Cortex of kidney (tissue), 1 donor: ENCODE measurements at places on chromosomes 16 and 17.

- no peak for DNase-seq
Observed at GRCh38 chr17:19645734-19646201, 2.8 kb upstream of the ALDH3A2 start.

DNA sequence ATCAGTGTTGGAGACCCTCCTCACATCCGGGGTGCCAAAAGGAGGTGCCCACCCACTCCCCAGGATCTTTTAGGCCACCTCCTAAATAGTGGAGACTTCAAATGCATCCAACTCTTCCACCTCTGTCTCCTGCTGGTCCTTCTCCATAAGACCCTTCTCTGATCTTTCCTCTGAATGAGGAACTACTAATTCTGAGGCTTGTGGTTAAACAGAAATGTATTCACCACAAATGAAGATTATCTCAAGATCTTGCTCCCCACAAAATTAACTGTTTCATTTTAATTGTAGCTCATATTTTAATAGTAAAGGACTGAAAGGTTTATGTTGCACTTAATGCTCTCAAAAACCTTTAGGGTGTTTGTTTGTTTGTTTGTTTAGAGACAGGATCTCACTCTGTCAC lies 34.1 kb downstream of the TLE7 start:
- DNase-seq = no peak

DNA sequence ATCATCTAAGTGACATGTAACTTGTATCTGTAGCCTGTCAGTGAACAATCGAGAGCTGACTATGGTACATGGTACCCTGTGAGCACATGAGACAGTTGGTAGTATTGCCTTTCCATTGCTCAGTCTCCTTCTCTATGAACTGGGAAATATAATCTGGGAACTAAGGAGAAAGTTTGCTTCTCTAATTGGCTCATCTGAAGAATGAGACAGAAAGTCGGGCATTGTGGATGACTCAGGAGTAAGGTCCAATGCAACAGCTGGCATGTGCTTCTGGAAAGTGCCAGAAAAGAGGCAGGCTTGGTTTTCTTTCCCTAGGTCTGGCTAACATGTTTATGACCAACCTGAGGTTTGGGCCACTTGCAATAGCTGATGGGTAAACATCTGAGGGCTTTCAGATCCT lies 51.9 kb downstream of the ZZEF1 start:
- no peak for DNase-seq

GRCh38 chr16:28267356-28267755 lies 25.0 kb upstream of the SBK1 start:
- DNase-seq = no peak

- no peak for DNase-seq
Observed at GRCh38 chr16:83513008-83513755, 294.6 kb upstream of the HSBP1 start.

GRCh38 chr17:70317421-70317820 lies 148.1 kb downstream of the KCNJ2 start:
- no peak for DNase-seq

DNA sequence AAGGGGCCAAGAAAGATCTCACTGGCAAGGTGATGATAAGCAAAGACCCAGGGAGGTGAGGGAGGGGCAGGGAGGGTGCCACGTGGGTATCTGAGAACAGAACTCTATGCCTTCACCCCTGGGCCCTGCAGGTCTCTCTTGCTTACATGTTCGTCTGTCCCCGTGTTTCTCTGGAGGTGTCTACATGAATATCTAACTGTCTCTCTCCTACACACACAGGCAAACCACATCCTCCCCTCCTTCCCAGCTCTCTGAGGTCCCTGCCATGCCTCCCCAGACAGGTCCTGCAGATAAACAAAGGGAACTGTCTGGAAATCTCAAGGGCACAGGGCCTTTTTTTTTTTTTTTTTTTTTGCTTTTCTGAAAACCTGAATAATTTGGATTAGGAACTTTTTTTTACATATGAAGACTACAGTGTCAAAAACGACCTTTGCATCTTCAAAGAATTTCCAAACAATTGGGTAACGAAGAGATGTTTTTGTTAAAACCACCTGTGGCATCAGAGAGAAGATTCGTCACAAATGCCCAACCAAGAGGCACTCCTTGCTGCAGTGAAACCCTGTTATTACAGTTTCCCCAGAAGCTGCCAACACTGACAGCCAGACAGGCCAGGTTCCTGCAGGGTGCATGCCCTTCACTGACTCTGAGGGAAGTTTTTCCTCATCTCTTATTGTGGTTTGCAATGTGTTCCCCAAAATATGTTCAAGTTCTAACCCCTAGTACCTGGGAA lies 17.8 kb downstream of the PLLP start:
- DNase-seq = no peak

DNA sequence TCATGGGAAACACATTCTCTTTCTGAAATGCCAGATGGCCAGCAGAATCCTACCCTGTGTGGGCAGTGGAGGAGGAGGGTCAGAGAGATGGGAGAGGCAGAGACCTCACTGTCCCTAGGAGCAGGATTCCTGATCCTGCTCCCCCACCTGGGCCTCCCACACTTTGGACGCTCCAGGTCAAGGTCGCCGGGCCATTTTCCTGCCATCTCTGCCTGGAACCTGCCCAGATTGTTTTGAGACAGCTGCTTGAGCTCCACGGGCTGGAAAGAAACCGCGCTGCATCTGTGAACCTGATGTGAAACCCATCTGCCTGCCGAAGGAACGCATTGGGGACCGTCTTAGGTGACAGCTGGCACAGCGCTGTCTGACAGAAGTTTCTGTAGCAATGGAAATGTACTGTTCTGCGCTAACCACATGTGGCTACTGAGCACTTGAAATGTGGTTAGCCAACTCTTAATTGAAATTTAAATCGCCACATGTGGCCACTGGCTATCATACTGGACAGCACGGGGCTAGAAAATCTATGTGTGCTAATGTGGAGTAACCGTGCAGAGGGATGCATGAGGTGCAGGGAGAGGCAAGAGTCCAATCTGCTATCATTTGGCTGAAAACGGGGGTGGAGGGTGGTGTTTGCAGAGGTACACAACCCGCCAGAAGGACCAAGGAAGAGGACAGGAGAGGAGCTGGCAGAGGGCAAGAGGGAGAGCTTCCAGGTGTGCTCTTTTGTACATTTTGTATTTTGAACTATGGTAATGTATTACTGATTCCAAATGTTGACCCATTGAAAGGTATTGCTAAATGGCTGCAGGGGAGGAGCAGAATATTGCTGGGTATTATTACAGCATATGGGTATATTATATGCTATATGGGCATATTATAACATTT lies 15.4 kb upstream of the NUBP1 start:
- DNase-seq = no peak

DNA sequence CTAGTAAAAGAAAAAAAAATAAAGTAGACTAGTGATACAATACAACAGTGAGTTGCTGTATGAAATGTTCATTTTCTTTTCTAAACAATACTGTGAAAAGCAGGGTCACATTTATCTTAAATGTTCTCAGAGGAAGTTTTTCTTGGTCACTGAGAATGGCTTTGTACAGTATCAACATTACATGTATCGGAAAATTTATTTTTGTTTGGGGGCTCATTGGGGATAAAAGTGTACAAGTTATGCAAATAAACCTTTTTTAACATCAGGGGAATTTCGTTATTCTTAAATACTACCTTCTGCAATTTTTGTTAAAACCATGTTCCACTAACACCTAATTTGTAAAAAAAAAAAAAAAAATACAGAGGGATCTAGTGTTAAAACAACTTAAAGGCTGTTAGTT lies 8.7 kb upstream of the ZNF594 start:
- no peak for DNase-seq

DNA sequence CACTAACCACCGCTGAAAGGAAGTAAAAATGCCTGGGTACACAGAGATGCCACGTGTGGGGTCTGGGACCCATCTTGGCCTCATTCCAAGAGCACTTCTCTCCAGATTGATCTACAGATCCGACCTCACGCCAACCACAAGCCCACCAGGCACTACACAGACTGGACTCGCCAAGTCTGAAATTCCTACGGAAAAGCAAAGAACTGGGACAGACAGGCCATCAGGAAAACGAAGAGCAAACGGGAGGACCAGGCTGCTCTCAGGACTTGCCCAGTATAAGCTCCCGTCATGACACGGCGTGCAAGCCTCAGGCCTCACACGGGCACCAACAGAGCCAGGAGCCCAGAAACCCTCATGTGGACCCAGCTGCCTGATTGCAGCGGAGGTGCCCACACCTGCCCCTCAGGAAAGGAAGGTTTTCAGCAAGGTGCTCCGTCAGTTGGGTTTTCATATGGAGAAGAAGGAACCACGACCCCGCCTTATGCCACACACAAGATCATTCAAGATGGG lies 20.1 kb upstream of the C16orf95 start:
- no peak for DNase-seq

DNA sequence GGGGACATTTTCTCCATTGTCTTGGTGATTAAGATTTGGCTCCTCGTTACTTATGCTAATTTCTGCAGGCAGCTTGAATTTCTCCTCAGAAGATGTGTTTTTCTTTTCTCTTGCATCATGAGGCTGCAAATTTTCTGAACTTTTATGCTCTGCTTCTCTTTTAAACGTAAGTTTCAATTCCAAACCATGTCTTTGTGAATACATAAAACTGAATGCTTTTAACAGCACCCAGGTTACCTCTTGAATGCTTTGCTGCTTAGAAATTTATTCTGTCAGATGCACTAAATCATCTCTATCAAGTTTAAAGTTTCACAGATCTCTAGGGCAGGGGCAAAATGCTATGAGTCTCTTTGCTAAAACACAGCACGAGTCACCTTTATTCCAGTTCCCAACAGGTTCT lies 19.4 kb downstream of the ARHGAP44 start:
- DNase-seq = no peak

GRCh38 chr16:67248073-67248400 lies 742 bp upstream of the SLC9A5 start:
- no peak for DNase-seq

DNA sequence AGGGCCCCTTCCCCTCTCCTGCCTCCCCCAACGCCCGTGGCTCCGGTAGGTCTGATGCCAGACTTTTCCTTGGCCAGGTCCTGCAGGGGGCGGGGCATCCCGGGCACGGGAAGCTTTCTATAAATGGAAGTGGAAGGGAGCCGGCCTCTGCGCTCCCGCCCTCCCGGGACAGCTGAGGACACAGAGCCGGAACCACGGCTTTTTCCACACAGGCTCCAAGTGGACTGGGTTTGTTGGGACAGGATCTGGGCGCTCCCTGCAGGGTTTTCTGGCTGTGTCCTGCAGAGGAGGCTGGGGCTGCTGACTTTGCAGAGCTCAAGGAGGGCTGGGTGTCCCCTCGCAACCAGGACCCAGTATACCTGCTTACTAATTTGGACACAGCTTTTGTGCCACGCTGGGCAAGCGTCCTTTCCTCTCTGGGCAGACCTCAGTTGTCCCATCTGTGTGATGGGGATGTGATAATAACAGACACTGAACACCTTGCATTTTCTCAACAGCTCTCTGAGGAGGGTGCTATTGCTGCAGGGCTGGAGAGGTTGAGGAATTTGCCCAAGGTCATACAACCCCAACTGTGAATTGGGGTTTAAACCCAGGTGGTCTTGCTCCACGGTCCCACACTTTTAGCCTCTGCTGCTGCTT lies 1.8 kb downstream of the TNS4 start:
- DNase-seq = no peak

- no peak for DNase-seq
Observed at GRCh38 chr16:1670371-1670770, 7.7 kb upstream of the JPT2 start.

- DNase-seq = no peak
Observed at GRCh38 chr17:63015824-63016223, 49.8 kb downstream of the TANC2 start.

GRCh38 chr16:84058664-84059063 lies 16.1 kb upstream of the SLC38A8 start:
- DNase-seq = no peak

DNA sequence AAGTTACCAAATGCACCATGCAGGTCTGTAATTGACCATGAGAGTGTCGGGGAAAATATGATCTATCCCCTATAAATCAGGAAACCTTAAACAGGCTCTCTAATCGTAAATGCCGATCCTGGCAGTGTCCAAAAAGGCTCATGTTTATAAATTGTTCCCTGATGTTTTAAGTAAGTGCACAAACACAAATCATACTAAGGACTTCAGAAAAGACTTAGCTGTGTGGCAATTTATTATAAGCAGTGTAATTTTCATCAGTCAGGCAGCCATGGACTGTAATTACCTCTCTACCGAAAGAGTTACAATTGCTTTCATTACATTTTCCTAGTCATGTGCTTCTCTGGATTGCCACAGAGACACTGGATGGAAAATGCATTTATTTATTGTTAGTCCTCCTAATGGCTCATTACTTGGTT lies 73.4 kb upstream of the COX10 start:
- no peak for DNase-seq

DNA sequence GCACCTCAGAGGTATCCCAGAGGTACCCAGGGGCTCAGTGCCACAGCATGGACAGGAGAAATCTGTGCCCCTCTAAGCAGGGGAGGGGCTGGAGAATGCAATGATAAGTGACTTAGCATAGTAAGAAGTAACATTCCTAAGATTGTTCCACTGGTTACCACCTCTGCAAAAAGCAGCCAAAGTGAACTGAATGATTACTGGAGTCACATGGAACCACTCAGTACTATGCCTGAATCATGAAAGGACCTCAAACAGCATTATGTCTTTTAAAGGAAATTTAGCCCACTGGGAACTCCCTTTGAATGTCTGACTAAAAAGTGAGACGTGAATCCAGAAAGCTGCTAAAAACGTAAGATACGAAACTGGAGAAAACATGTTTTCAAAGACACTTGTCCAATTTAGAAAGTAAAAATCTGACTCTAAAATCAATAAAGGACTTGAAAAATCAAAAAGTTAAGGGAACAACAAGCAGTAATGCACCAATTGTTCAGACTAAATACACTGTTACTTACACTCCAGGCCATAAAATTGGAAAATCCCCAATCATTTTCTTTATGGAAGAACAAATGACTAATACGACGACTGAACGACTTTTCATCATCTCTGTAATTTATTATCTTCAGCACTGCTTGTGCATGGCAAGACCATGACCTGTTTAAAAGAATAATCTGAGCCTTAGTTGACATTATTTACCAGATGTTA lies 38.6 kb downstream of the LITAFD start:
- DNase-seq = no peak

DNA sequence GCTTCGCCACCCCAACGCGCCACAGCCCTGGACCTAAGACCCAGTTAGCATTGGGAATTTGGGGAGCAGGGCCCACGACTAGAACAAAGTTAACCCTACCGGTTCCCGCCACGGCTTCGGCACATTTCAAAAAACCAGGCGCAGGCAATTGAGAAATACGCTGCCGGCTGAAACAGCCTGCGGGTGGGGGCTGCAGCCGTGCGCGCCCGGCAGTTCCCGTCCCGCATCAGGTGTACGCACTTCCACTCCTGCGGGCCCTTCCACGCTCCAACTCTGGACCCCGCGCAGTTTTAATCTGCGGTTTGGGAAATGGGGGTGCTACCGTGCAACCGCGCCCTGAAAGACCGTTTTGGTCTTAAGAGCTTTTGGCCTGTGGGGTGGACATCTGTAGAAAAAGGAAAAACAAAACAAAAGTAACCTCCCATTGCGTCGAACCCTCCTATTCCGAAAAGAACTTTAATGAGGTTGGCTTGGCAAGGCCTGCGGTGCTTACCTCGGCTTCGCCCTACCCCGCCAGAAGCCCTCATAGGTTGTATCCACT lies 7.1 kb downstream of the IRX5 start:
- DNase-seq = no peak

- no peak for DNase-seq
Observed at GRCh38 chr16:11067697-11068141, 123.4 kb downstream of the CLEC16A start.
